ENCODE measurements at places on chromosomes 13 and 19.
A peak's percentile ranks its signal among the peaks of the same experiment; 100 is the strongest.

DNA sequence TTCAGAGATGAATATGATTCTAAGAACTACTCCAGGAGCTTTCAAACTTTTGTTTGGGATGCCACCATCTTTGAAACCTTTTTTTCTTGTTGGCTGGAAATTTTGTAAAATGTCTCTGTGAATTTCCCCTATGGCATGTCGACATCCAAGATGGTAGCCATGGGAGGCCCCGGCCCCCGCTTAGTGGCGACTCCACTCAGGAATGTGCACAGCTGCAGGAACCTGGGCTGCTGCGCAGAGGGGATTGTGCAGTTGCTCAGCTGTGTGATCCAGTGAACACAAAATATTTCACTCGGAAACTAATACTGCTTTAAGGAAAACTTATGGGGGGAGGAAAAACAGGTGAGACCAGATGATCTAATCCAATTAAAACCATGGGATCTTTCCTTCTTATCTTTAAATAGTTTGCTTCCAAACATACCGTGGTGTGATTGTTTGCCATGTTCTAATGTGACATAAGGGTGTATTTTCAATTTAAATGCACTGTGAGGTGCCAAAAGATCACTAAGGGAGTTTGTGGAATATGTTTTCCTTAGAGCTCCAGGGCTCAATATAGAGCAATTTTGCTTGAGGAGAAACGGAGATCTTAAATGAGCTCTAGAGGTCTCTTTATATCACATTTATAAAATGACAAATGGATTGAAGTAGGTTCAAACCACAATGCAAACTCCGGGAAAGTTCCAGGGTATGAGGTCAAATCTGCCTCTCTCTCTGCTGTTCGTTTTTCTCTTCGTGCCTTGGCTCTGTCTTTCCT is 497.7 kb downstream of the FGF9 start:
- no peak for DNase-seq

GRCh38 chr19:39390451-39390750 is 505 bp downstream of the PAF1 start:
- DNase-seq, result peak; percentile 64

GRCh38 chr13:40596484-40596883 is 70.0 kb downstream of the FOXO1 start:
- DNase-seq, result no peak

DNA sequence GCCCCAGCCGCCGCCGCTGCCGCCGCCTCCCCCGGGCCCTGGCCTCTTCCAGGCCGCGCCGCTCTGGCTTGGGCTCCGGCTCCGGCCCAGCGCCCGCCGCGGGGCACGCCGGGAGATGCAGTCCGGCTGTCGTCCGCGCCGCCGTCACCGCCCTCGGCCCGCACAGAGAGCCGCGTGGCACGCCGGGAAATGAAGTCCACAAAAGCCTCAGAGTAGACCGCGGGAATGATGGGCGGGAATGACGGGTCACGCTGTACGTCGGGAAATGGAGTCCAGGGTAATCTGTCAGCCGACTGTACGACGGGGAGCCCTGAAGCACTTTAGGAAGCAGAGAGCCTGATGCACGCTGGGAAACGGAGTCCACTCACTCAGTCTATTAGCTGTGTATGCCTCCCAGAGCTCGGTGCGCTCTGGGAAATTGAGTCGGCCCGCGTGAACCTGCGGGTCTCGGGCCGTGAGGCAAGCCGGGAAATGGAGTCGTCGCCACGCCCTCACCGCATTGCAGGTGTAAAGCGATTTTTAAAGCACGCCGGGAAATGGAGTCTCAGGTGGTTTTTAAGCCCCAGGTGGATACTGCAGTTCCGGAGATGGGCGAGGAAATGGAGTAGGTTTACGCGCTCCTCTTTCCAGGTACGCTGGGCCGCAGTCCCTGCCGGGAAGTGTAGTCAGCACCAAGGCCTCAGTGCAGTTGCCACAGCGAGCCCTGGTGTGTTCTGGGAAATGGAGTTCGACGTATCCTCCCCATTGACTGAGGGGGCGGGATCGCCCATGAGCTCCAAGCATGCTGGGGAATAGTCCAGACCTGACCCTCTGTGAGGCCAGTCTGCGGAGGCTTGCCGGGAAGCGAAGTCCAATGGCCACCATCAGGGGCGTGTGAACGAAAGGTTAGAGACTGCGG is at the start of gene GSK3A:
Gene GSK3A (minus strand): TSS at position 91 of the 898 bp plus-strand sequence. CDS start 137 bp downstream, outside the sequence.
- peak; percentile 89 for DNase-seq

DNA sequence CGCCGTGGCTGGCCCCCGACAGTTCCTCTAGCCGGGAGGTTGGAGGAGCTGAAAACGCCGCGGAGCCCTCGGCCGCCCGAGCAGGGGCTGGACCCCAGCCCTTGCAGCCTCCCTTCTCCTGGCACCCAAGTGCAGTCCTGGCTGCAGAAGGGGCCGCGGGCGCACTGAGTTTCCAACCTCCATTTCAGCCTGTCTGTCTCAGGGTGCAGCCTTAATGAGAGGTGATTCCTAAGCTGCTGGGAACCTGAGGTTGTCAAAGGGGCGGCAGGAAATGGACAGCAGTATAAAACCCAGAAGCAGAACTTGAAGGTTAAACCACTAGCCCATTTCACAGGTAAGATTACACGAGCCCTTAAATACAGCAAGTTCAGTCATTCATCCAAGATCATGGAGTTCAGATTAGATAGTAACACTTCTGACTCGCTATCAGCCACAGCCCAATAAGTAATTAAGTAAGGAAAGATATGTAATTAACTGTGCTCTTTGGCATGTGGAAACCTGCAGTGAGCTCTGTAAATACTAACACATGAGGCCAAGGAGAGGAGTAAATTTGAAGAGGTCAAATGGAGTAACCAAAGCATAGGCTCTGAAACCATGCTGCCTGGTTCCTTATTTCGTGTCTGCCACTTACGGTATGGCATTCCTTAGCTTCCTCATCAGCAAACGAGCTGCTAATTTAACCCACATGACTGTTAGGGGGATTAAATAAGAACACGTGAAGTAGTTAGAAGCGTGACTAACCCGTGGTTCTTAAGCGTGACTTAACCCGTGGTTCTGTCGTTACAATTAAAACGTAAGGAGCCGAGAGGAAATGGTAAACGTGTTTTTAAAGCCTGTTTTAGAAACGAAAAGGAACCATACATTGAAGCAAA is 686 bp downstream of the SETDB2 start:
- DNase-seq, result no peak

- DNase-seq, result no peak
These were observed 1.7 kb downstream of the SMIM24 start for GRCh38 chr19:3478409-3479176.

DNA sequence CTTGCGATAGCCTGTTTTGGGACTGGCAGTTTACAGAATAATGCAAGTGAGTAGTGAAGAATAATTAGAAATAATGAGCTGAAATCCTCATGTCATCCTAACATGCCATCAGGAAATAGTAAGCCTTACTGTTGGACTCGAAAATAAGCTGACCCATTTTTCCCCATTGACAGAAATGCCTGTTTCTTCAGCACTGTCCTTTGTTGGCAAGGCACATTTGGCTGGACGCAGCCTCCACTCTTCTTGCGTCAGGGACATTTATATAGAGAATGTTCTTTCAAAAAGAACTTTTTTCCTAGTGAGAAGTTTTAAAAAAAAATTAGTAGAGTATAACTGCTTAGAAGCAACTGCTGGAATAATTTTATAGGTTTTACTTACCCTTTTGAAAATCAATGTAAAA is 47.1 kb downstream of the ARHGAP35 start:
- DNase-seq, result no peak

- no peak for DNase-seq
These were observed 35.5 kb downstream of the PAK4 start for GRCh38 chr19:39160889-39161672.

DNA sequence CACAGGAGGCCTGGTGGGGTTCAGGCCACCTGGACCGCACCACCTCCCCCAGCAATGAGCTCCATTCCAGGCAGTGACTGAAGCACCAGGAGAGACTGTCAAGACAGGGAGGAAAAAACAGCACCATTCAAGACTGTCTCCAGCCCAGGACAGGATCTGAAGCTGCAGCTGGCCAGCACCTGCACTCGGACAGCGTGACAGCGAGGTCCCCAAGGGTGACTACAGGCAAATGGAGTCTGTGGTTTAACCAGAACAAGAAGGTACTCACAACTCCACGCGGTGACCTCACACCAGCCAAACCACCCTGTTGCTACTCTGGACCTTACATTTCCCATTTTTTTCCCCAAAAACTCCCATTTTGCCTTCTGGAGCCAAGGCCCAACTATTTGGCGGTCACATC is 9.8 kb downstream of the MED26 start:
- no peak for DNase-seq

- no peak for DNase-seq
These were observed 450.8 kb downstream of the DCT start for GRCh38 chr13:94028650-94029049.

DNA sequence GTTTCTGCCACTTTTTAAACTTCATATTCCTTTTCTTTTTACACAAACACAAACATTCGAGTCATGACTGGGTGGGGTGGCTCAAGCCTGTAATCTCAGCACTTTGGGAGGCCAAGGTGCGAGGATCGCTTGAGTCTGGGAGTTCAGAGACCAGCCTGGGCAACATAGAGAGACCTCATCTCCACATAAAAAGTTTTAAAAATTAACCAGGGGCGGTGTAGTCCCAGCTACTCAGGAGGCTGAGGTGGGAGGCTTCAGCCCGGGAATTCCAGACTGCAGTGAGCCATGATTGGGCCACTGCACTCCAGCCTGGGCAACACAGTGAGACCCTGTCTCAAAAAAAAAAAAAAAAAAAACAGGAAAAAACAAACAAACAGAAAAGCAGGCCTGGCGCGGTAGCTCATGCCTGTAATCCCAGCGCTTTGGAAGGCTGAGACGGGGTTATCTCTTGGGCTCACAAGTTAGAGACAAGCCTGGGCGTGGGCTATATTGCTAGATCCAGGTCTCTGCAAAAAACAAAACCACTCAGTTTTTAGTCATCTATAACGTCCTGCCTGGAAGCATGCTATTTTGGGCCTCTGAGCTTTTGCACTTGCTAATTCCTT is 583 bp upstream of the BAX start:
- no peak for DNase-seq

Measured in activated T-cell treated with anti-CD3 and anti-CD28 coated beads for 1 hour (primary cell).